Mesenchymal stem cell (in vitro differentiated cells and primary cell): ENCODE measurements at places on chromosomes 16 and 17.

DNA sequence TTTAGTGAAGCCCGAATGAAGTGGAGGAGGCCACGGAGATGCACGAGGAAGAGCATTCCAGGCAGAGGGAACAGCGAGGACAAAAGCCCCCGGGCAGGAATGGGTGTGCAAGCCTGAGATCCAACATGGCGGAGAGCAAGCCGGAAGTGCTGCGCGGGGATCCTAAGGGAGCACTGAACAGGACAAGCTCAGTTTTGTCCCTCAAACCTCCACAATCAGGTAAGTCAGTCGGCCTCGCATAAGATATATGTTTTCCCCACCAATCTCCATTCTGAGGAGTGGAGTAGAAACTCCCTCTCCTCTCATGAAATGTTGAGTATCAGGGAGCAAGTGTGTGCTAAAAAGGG is 32.9 kb upstream of the USP22 start:
- DNase-seq: no peak

- no peak for DNase-seq
Observed at GRCh38 chr17:32440722-32441121, 3.6 kb upstream of the PSMD11 start.

- peak; percentile 38 for DNase-seq
Observed at GRCh38 chr16:49698931-49699840, 156.7 kb downstream of the ZNF423 start.

- no peak for DNase-seq
Observed at GRCh38 chr17:77353684-77354419, 213.1 kb downstream of the SEC14L1 start.

DNA sequence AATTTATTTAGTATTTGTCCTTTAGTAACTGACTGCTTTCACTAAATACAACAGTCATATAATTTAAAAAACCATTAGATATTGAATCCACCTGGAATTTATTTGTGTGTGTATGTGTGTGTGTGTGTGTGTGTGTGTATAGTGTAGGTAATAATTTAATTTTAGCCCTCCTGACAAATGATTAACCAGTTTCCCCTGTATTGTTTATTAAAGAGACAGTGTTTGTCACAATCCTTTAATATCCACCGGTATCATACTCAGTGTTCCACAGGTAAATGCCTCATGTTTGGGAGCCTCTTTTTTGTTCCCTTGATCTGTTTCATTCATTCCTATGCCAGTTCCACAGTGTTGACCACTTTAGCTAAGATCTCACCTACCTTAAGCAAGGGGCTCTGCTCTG is 134.6 kb upstream of the IRX3 start:
- no peak for DNase-seq

- peak; percentile 29 for DNase-seq
Observed at GRCh38 chr17:6994666-6995256, 1.1 kb upstream of the ALOX12 start.
